ENCODE measurements at places on chromosomes 12 and 14.

DNA sequence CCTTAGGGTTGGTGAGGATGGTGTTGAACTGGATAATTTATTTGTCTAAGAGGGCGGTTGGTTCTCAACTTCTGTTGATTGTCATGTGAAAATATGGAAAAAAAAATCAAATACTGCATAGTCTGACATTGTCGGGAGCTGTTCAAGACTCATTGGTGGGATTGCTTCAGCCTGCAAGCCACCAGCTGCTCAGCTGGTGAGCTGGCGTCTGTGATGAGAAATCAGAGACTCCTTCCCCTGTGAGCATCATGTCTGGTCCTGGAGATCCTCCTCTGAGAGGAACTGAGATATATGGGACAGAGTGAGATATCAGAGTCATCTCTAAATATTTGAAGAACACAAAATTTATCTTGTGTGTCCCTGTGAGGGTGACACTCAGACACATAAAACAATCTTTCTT, 49.9 kb downstream of the TRIM9 start:
- no peak for DNase-seq

GRCh38 chr12:62893276-62893675, 41.7 kb downstream of the PPM1H start:
- DNase-seq: no peak

GRCh38 chr14:77309131-77309530, 11.6 kb downstream of the POMT2 start:
- no peak for DNase-seq

GRCh38 chr12:121549075-121549474, 31.7 kb downstream of the KDM2B start:
- no peak for DNase-seq

GRCh38 chr12:67088401-67089118, 180.6 kb upstream of the CAND1 start:
- no peak for DNase-seq

GRCh38 chr14:96676166-96676565, 121.0 kb upstream of the VRK1 start:
- DNase-seq: no peak

- no peak for DNase-seq
Observed at GRCh38 chr12:119870457-119870856, 6.7 kb downstream of the CIT start.
